ENCODE measurements at places on chromosomes 2 and 18.

GRCh38 chr2:205650450-205650849 lies 31.9 kb upstream of the NRP2 start:
- DNase-seq, result no peak

GRCh38 chr2:4047961-4048891 lies 344.9 kb downstream of the DCDC2C start:
- no peak for DNase-seq

- no peak for DNase-seq
These were observed 111.4 kb downstream of the COPS8 start for GRCh38 chr2:237196866-237197618.

- no peak for DNase-seq
These were observed 246.4 kb upstream of the RAB12 start for GRCh38 chr18:8362863-8363262.

DNA sequence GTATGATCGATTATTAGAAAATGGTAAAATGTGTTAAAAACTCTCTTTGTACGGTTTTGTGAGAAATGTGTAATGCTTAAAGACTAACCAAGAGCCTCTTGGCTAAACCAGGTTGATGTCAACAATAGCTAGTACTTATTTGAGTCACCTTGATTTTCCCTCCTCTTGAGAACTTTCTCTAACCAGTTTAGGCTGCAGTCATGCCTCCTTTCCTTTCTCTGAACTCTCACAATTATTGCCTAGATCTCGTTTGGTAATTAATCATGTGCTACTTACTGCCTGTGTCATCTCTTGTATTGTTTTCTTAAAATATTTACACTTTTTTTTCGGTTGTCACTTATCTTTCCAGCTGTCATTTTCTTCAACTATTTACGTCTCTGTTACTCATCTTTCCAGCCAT lies 1.1 kb upstream of the EPC2 start:
- DNase-seq, result no peak

GRCh38 chr2:147818741-147819140 lies 26.1 kb upstream of the ACVR2A start:
- DNase-seq, result no peak

DNA sequence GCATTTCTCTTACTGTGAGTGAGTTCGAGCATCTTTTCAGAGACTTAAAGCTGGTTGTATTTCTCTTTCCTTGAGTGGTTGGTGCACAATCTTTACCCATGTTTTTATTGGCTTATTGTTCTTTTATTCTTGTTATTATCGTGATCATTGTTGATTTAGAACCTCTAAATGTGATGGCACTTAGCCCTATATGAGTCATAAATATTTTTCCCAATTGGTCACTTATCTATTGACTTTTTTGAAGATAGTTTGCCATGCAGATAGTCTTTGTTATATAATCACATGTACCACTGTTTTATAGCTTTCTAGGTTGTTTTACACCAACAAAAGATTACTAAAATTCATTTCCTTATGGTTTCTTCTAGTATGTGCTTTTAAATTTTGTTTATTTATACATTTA lies 141.6 kb upstream of the MSH6 start:
- DNase-seq, result no peak

- no peak for DNase-seq
These were observed 26.9 kb upstream of the PDCL3 start for GRCh38 chr2:100535855-100536254.

GRCh38 chr18:28802546-28802945 lies 625.6 kb upstream of the CDH2 start:
- no peak for DNase-seq

DNA sequence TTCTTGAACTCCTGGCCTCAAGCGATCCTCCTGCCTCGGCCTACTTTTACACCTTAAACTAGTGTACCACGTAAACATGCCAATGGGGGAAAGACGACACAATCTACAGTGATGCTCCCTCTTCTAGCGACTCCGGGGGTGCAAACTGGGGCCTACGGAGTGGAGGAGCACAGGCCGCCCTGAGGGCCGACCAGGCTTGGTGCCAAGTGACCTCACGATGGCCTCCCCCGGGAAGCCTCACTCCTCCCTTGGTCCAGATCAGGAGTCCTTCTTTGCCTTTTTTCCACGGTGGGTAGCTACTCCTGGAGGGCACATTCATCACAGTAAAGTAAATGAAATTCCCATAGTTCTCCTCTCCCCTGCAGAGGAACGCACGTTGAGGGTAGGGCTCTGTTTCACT lies 73.5 kb downstream of the HNRNPLL start:
- DNase-seq, result no peak

DNA sequence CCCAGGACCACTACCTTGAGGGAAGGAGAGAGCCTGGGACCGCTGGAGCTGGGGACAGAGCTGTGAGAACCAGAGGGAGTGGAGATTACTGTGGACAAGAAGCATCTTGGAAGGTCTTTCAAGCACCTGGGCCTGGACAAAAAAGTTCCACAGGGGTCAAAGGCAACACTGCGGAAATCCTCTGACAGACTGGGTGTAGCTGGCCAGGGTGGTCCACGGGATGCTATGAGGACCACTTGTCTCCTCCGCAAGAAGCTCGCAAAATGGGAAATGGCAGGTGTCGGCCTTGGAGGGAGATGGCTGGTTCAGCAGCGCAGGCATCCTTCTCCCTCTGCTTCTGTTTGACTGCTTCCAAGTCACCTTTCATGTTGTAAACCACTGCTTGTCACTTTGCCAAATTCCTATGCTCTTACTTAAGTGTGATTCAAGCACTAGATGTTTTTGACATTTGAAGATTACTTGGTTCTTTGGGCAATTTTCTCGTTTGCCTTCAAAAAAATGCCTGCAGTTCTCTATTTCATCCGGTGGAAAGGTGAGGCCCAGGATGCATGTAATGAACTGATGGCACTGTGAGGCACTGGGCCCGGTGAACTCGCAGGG lies 27.7 kb downstream of the KLHL29 start:
- DNase-seq, result no peak

GRCh38 chr2:70122470-70122869 lies 35.2 kb downstream of the PCBP1 start:
- no peak for DNase-seq

All from transverse colon (tissue), 4 donors.